Jurkat, Clone E6-1 (cell line): ENCODE measurements at places on chromosomes 5 and 9.

GRCh38 chr5:159211729-159212174 is 2.4 kb upstream of the RNF145 start:
- DNase-seq = no peak

GRCh38 chr9:16618524-16618923 is 251.9 kb downstream of the BNC2 start:
- no peak for DNase-seq

GRCh38 chr5:16589658-16590057 is 27.1 kb downstream of the RETREG1 start:
- DNase-seq = no peak

GRCh38 chr5:179406031-179406961 is 61.0 kb upstream of the ADAMTS2 start:
- no peak for DNase-seq

DNA sequence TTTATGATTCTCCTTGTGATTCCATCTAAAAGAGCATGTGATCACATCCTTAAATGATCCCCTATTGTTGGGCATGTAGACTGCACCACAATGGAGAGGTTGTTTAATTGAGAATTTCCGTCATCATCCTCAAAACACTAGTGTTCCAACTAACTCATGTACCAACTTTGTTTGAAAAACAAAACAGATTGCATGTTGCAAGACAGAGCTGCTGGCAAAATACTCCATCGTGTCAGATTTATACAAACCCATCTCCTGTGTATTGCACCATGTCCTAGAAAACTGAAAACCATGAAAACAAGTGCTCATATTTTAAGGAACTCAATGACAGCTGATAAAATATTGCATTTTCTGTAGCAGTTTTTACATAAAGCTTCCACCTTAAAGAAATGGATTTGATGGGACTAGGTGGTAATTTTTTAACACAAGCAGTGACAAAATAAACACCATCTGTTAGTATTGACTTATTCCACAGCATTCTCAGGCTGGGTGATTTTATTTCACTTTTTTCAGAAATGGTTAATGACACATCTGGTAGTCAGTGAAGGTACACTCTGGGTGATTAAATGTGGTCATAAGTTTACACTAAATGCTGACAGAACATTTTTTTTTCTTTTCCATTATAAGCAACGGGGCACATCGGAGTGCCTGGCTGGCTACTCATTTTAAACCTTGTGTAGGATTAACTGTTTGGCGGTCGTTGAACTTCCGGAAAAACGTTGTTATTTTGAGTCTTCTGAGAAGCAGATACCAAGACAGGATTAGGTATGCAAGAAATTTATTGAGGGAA is 602.9 kb upstream of the WWC1 start:
- no peak for DNase-seq

- DNase-seq = no peak
Observed at GRCh38 chr5:108661590-108662219, 86.0 kb upstream of the FER start.

- DNase-seq = no peak
Observed at GRCh38 chr5:176629317-176629852, 949 bp downstream of the SNCB start.

DNA sequence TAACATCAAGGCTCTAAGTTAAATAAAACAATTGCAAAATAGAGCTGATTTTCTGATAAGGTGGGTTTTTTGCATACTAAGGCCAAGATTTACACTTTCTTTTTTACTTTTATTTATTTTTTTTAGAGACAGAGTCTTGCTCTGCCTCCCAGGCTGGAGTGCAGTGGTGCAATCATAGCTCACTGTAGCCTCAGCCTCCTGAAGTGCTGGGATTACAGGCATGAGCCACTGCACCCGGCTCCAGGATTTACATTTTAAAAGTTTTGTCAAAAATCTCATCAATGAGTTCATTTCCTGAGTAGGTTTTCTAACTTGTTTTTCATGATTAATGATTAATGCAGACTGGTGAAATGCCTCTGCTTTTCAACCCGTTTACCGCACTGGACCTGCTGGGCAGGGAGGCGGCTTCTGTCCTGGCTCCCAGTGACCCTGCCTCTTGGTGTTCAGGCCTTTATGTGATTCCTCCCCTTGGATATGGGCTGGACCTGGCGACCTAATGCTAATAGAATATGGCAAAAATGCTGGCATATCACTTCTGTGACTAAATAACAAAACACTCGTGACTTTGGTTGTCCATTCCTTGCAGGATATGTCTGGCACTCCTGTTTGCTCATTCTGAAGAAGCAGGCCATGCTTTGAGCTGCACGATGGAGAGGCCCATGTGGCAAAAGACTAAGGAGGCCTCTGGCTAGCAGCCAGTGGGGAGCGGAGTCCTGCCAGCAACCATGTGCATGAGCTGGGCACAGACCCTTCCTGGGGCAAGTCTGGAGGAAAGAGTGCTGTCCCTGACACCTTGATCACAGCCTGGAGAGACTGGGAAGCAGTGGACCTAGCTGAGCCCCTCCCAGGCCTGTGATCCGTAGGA is 72.2 kb upstream of the PTCH1 start:
- DNase-seq = no peak
